ENCODE measurements at places on chromosomes 13 and 19.

DNA sequence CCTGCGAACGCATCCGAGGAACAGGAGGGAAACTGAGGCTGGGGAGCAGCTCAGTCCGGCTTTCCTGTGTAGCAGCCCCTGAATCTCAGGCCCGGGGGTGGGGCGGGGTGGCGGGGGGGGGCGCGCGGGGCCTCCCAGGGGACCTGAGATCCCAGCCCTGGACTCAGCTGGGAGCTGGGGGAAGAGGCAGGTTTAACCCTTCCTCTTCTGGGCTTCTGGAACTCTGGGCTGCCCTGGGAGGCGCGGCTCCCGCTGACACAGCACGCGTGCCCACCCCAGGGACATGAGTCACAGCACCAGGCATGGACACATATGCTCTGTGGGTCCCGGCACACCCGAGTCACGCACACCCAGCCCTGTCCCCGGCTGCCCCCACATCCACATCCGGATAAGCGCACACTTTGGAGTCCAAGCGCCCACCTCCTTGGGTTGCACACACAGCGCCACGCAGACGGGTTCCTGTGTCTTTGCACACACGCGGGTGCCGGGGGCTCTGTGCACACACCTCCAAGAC lies 3.5 kb upstream of the CIRBP start:
- DNase-seq, result no peak

- DNase-seq, result no peak
Measured at GRCh38 chr13:36242761-36243160, 28.4 kb upstream of the SOHLH2 start.

- DNase-seq, result peak; percentile 36
Measured at GRCh38 chr13:23609414-23609760, 39.2 kb downstream of the TNFRSF19 start.

DNA sequence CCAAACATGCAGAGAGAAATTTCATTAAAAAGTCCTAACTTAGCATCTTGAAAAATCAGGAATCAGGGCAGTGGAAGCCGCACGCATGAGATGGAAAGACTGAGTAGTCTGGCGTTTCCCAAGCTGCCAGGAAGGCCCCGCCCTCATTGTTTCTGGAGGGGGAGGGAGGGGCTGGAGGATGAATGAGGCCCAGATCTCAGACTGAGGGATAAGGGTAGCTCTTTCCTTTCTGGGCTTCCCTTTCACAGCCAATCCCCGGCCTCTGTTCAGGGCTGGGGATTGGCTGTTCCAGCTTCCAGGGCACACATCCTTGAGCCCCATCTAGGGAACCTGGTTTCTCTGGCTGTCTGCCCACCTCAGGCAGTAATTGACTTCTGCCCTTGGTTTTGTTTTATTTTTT lies 7.3 kb downstream of the C19orf53 start:
- peak; percentile 88 for DNase-seq

- DNase-seq, result no peak
Measured at GRCh38 chr19:35265900-35266519, 2.8 kb upstream of the USF2 start.

GRCh38 chr19:1446713-1447481 lies 3.0 kb upstream of the APC2 start:
- DNase-seq, result peak; percentile 61

DNA sequence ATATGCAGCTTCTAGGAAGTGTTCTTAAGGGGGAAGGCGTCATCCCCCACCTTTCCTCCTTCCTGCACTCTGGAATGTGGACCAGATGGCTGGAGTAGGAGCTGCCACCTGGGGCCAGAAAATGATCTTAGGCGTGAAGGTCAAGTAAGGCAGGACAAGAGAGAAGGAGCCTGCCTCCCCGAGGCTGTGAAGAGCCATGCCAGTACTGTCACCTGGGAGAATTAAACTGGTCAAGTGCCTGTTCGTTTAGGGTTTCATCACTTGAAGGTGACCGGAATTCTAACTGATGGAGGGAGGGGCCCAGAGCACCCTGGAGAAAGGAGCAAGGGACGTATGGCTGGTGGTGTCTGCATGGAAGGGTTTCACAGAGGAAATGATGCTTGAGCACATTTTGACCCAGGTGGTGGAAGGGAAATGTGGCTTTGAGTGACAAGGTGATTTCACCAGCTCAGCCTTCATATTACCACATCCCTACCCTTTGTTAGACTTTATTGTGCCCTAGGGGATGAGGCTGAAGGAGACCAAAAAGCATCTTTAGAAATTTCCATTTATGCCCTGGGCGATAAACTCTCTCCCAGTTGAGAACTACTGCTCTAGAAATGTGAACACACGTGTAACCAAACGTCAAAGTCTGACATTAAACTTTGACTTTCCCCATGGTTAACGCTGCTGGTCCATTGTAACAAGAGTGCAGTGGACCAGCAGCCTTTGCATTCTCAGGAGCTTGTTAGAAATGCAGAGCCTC lies 37.5 kb downstream of the PPP2R1A start:
- no peak for DNase-seq

DNA sequence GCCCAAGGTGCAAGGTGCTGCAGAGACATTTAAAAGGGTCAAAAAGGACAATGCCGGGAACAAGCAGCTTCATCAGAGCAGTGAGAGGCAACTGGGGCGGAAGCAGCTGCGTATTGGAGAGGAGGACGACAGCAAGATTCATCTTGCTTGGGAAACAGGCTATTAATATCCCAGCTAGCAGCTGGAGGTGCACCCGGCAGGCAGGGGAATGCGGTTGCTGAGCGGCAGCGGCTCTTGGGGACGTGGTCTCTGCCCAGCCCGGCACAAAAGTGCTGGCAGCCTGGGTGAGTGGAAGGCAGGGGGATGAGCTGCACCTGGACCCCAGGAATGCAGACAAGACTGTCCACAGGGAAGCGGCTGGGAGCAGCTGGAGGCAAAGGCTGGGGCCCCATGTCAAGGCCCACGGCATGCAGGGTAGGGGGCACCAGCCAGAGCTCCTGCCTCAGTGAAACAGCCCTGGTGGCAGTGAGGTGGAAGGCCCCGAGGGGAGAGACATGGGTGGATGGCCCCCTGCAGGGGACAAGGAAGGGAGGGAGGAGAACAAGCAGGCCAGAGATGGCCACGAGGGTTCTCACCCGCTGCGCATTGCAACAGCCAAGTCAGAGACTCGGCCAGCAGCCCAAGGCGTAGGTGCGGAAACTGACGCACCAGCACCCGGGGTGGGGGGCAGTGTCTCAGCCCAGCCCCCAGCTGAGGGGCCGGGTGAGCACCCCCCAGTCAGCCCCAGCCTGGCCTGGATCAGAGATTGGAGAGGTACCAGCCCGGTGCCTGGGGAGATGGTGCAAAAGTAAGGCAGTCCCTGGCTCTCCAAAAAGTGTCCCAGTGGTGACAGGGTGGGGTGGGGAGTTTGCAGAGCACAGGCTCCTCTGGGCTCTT lies 34.4 kb downstream of the PEPD start:
- DNase-seq, result no peak

- peak; percentile 24 for DNase-seq
Measured at GRCh38 chr19:30884146-30884812, 465.0 kb downstream of the TSHZ3 start.

DNA sequence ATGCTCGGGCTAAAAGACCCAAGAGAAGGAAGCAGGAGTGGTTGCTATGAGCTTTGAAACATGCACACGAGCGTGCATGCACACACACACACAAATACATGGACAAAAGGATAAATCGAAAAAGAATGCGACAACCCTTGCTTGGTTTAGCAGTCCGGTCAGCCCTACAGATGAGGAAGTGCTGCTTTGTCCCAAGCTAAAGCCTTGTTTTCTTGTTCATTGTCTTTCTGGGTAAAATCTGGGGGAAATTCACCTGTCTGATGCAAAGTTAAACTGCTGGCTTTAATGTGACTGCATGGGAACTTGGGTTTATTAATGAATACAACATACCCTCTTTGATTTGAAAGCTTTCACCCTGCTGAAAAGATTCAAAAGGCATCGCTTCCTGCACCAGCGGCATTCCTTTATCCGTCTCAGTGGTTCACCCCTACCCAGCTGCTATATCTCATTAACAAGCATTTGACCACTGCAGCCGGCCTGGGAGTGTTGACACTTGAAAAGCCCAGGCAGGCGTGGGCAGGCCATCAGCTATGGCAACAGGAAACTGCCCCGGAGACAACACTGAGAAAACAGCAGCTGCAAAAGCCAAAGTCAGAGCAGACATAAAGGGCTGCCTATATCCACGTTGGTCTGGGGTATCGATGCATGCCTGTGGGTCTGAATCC lies 301.7 kb downstream of the NDFIP2 start:
- DNase-seq, result peak; percentile 75

GRCh38 chr19:49953416-49953815 lies 7.6 kb downstream of the SIGLEC11 start:
- DNase-seq, result no peak

DNA sequence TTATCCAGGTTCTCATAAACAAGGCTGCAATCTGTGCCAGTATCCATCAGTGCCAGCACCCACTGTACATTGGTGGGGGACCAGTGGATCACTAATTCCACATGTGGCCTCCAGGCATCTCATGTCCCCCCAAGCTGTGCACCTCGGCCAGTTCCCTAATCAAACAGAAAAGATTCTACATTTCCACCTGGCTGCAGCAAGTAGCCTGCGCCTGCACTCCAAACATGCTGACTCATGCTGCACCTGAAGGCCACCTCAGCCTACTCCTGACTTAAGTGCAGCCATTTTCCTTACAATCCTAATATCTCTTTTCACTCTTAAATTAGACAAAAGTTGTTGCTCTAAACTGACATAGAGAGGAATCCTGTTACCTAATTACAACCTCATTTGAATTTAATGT lies 729.4 kb upstream of the MIR17HG start:
- no peak for DNase-seq

DNA sequence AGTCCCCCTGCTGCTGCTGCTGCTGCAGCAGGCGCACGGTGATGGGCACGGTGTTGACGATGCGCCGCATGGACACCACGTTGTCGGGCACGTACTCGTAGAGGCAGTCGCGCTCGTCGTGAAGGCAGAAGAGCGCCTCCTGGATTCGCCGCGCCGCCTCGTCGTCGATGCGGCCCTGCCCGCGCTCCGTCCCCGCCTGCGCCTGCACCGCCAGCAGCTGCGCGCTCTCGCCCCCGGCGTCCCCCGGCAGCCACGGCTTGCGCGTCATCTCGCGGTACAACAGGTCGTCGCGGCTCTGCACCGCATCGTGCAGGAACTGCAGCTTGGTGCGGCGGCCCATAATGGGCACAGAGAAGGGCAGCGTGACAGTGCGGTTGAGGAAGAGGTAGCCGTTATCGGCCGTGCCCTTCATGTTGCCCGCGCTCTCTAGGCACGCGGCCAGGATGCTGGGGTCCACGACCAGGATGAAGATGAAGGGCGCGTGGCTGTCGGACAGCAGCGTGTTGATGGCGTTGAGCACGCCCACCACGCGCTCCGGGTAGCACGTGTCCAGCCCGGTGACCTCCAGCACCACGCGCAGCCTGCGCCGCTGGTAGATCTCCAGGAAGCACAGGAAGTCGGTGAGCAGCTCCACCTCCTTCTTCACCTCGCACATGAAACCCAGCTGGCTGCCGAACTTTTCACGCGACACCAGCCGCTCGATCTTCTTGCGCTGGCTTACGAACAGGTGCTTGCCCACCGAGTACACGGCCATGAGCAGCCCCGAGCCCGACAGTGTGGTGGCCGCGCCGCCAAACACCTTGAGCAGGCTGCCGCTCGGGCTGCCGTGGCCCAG lies 8.1 kb downstream of the NKPD1 start:
- DNase-seq, result peak; percentile 73

DNA sequence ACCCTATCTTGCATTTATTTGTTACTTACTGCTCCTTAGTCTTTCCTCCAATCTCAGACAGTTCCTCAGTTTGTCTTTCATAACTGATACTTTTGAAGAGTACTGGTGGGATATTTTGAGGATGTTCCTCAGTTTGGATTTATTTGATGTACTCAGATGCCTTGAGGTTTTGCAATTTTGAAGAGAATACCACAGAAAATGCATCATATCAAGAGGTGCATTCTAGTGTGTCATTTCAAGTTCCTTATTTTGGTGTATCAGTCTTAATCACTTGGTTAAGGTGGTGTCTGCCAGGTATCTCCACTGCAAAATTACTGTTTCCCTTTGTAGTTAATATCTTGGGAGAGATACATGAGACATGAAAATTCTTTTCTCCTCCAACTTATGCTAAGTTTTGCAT lies 75.1 kb downstream of the URI1 start:
- no peak for DNase-seq

- no peak for DNase-seq
Measured at GRCh38 chr19:40365010-40365409, 16.5 kb downstream of the PLD3 start.

GRCh38 chr19:10295305-10295846 lies 5.6 kb downstream of the ICAM5 start:
- peak; percentile 67 for DNase-seq

GRCh38 chr13:27969082-27969865 lies at the start of gene CDX2:
Gene CDX2 (minus strand): TSS chr13:27969315. CDS start chr13:27969006, 309 bp downstream.
- no peak for DNase-seq

DNA sequence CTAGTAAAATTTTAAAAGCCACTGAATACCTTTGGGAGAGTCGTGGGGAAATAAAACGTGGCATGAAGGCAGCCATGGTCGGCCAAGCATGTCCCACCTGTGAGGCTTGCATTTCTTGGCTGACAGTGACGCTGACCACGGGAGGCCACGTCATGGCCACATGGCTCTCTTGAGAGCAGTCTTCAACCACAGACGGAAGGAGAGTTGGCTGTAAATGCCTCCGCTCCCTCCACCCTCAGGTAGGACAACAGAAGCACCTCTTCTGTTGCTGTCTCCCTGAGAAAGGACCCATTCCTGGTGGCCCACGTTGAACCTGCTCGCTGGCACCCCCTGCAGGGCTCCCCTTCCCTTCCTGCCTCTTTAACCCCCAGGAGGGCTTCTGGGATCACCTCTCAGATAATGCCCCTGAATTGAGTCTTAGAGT lies 10.6 kb upstream of the LRRC25 start:
- peak; percentile 57 for DNase-seq

GRCh38 chr19:51514866-51515481 lies 13.4 kb upstream of the SIGLEC12 start:
- peak; percentile 67 for DNase-seq

- no peak for DNase-seq
Measured at GRCh38 chr13:102309110-102309509, 92.7 kb downstream of the FGF14 start.

- DNase-seq, result no peak
Measured at GRCh38 chr13:77836423-77836822, 82.2 kb downstream of the EDNRB start.

DNA sequence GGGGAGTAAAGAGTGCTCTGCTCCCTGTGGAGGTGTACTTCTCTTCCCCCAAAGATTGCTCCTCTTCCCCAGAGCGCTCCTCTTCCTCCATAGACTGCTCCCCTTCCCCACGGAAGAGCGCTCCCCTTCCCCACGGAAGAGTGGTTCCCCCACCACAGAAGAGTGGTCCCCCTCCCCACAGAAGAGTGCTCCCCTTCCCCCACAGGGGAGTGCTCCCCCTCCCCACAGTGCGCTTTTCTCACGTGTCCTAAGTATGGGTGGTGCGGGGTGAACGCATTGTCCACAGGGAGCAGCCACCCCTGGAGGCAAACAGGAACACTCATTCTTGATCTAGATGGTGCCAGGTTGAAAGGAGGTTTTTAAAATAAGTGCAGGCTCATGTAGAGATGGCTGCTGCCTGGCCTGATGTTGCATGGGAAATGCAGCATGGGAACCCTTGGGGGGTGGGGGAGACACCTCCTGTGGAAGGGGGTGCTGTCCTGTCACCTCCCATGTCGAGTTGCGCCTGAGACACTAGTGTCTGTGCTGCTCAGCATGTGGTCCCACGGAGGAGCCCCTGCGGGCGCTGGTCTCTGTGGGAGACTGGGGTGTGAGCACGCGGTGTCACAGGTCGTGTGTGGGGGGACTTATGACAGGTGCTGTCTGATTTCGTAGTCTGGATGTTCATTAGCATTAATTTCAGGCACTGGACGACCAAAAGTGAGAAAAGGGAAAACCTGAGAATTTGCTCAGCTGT lies 52.2 kb downstream of the ATP11A start:
- no peak for DNase-seq
